ENCODE measurements at places on chromosomes 16 and 17. TPM values are rescaled to one million over a fixed set of nuclear protein-coding genes. Genes with fewer than 3 reads are reported as not detected.

- peak; percentile 88 for ATAC-seq
These were observed 439.5 kb downstream of the WWOX start for GRCh38 chr16:78538919-78539318.

DNA sequence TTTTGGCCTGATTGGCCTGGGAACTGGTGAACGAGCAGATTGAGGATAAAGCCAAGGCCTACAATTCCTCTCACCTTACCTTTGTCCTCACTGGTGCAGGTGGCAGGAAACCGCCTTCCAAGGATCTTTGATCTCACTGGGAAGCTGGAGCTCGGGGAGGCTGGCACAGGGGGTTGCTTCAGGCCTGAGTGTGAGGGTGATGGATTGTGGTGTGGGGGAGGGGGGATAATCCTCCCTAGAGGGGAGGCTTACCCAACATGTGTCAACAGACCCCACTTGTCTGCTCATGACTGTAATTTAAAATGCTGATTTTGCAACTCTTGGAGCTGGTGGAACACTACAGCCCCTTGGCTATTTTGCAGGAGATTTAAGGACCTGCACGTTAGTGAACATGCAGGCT, 4.5 kb upstream of the RMI2 start:
- ATAC-seq, result peak; percentile 37

DNA sequence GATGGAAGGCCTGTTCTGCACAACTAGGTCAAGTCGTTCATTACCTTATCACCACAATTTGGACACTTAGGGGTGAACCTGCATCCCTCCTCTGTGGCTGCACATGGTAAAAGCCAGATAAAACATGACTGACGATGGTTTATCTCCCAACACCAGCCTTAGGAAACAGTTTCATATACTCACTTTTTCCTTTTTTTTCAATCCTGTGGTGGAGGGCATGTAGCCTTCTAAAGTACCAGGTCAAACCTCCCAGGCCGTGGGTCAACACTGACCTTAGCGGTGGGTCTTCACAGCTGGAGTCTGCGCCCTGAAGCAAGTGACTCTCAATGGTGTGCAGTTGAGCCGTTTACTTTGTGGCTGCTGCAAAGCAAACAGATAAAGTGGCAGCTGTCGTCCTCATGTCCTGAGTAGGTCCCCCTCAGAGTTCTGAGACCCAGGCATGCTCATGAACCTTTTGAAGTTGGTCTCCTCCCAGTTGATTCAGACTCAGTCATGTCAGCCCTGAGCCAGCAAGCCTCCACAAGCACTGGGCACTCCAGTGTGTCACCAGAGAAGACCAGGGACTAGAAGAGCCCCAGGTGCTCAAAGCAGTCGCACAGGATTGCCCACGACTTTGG, 5.9 kb downstream of the FAHD1 start:
- ATAC-seq, result peak; percentile 71

DNA sequence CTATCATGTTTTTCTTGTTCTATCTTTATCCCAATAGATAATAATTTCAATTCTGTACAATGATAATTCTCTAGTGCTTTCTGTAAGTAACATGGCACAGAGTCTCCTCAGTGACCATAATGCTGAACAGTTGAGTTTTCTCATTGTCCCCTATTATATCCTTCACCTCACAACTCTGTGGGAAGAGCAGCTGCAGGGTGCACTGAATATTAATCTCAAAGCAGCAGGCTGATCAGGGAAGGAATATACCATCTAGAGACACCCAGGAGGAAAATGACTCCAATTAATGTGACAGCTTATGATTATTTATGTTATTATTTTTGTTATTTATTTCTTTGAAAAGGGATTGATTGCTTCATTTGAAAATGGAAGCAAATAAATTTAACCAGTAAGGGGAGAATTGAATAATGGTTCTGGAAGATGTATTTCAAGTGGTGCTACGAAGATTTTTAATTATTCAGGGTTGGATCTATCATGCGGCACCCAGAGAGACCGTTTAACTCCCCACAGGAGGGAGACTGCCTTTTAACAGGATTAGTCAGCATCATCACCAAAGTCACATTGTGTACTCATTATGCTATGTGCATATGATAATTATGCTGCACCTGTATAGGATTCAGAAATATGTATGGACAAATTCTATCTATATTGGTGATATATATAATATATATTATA, 1015.7 kb upstream of the GOT2 start:
- ATAC-seq, result no peak

GRCh38 chr16:63363738-63364137, 1327.5 kb upstream of the CDH8 start:
- ATAC-seq, result no peak

DNA sequence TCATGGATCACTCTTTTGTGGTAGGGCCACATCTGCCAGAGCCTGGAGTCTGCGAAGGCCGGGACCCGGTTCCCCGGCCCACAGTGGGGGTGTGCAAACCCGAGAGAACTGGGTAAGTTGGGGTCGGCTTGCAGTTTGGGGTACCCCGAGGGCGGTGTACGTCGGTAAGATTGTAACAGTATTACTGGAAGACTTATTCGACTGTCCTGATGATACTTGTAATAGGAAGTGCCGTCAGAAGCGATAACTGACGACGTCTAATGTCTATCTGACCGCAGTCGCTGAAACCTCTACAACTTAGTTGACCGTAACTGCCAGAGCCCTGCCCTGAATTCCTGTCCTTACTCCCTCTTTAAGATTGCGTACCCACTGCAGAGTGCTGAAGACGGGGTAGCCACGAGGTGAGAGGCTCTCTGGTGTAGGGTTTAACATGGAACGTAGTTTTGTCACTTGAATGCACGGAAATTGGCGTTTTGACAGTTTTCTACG, 24.0 kb downstream of the TRPV2 start:
- no peak for ATAC-seq

- no peak for ATAC-seq
These were observed 150.8 kb downstream of the C16orf78 start for GRCh38 chr16:49524216-49524946.

GRCh38 chr17:48720266-48721008, 1.9 kb downstream of the PRAC1 start:
- no peak for ATAC-seq

DNA sequence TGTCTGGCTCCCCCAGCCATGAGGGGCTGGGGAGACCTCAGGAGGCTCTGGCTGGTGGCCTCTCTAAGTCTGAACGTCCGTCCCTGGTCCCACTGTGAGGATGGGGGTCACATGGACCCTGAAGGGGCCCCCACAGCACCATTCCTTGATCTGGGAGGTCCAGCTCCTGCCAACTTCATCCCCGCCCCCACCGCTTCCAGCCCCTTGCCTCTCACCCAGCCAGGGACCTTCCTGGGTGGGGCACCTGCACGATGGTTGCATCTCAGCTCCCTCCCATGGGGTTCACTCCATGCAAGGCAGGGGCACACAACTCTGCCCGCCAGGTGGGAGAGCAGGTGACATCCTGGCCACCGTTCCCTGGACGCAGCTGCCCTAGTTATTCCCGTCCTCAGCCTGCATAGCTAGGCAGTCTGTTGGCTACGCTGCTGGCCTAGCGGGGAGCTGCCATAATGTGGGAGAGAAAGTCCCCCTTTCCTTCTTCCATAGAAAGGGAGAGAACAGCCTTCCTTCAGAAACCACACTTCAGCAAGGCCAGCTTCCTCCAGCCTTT, 217.9 kb upstream of the RPL38 start:
- no peak for ATAC-seq

GRCh38 chr16:2365397-2366294, 25.1 kb upstream of the ABCA3 start:
- ATAC-seq, result no peak

- no peak for ATAC-seq
These were observed 7.4 kb downstream of the PRKCB start for GRCh38 chr16:23843143-23843542.

DNA sequence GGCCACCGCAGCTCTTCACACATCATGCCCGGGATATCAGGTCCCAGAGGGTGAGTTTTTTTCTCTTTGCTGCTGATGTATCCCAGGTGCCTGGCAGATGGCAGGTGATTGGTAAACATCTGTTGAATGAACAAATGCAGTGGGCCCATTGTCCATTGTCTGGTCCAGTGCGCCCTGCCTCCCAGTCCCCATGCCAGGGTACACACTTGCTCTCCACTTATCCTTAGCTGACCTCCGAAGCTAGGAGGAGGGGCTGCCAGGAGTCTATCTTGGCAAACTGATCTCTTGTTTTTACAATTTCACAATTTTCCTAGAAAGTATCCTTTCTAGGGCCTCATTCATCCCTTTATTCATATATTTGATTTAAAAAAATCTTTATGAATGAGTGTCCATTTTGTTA, 196.0 kb downstream of the RAB11FIP4 start:
- no peak for ATAC-seq

DNA sequence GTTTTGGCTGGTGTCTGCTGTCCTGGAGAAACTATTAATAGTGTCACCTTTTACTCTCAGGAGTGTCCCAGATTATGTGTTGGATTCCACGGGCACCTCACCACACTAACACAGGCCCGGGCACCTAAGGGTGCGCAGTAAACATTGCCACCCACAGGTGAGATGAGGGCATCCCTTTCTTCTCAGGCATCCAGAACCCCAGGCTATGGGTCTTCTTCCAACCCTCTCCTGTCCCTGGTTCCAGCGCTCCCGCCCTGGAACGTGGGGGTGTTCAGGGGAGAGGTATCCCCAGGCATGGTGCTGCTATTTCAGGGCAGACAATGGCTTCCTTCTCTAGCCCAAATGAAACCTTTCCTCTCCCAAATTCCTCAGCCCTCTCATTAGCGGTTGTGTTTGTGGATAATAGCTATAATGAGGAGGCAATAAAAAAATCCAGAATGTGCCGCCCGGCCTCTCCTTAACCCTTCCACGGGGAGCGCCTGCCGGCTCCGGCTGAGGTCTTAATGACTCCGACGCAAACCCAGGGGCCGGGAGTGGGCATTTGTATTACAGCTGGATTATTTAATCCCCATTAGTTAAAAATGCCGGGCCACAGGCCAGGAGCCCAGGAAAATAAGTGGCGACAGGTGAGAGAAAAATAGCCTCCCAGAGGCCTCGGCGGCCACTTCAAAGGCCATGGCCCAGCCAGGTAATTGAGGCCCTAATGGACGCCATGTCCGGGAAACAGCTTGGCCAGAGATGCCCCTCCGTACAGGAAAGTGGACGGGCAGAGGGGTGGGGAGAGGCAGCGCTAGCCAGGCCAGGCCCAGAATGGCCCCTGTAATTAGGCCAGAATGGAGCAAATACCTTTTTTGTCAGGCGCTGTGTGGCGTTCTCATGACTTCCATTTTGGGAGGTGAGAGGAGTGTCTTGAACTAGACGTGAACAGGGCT, 102.8 kb downstream of the IRX5 start:
- ATAC-seq, result no peak

GRCh38 chr16:55434000-55434399, 45.0 kb upstream of the MMP2 start:
- no peak for ATAC-seq

- no peak for ATAC-seq
These were observed 99.5 kb upstream of the DHX40 start for GRCh38 chr17:59465949-59466307.

DNA sequence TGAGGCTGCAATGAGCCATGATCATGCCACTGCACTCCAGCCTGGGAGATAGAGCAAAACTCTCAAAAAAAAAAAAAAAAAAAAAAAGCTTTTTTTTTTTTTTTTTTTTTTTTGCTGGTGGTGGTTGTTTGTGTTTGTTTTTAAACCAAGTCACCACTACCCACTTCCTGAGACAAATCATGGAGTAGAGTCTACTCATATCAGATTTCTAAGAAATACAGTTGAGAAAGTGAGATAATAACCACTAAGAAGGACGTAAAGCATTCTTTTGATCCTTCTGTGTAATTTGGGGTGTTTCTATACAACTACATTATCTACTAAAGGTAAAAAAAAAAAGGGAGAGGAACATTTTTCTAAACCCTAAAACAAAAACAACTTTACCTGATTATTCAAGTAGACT, 38.0 kb downstream of the AXIN2 start:
- no peak for ATAC-seq

- no peak for ATAC-seq
These were observed 736.8 kb upstream of the CA10 start for GRCh38 chr17:52895272-52895671.

GRCh38 chr17:76376318-76377133, 7.9 kb upstream of the SPHK1 start:
- ATAC-seq, result peak; percentile 10

DNA sequence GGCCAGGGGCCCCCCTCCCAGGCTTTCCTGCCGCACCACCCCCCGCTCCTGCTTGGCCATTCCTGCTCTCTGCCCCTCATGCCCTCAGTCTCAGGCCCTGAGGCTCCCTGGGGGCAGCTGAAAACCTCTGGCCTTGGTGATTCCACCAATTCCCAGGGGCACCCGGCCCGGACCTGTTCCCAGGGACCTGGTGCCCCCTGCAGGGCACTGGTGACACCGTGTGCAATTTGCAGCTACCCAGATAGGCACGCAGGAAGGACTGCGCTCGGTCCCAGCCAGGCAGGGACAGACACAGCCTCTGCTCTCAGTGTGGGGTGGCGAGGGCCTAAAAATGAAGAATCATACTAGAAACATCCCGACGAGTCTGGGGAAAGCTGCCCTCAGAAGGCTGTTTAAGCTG, 13.4 kb downstream of the WFDC1 start:
- ATAC-seq, result peak; percentile 60

GRCh38 chr17:17116406-17116805, 74.1 kb downstream of the MPRIP start:
- no peak for ATAC-seq

DNA sequence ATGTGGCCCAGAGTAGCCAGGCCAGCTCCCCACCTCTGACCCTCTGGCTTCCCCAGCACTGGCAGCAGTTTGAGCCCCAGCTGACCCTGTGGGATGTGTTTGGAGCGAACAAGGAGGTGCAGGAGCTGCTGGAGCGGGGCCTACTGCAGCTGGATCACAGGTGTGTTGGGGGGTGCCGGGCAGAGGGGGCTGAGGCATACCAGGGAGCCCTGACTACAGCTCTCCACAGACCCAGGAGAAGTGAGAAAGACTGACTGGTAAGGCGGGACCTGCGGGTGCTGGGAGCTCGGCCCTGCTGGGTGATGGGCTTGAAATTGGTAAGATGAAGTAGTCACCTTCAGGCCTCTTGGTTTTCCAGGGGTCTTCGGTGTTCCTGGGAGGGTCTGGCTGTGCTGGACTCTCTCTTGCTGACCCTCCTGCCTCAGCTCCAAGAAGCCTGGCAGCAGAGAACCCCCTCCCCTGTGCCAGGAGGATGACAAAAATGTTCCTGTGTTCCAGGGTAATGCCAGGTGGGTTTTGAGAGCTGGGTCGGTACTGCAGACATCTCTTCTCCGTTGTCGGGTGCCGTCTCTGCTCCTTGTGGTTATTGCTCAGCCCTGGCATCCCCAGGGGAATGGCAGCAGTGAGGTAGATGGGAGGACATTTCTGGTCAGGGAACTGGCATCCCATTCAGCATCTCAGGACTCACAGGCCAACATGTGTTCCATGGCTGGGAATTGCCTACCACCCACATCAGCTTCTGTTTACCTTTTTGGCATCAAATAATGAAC, 5.9 kb downstream of the RSAD1 start:
- ATAC-seq, result no peak

GRCh38 chr16:86096850-86097249, 197.9 kb downstream of the IRF8 start:
- ATAC-seq, result no peak

The SOX8 gene
- 0.16 TPM for total RNA-seq

The C16orf46 gene
- total RNA-seq, result not detected

The NPB gene
- 0.24 TPM for total RNA-seq

The CSH2 gene
- not detected for total RNA-seq

The METRNL gene
- 152 TPM for total RNA-seq

The MT1F gene
- 3.7 TPM for total RNA-seq

The KCNJ12 gene
- total RNA-seq, result not detected

The CHD9NB gene
- 2.2 TPM for total RNA-seq

Data from esophagus mucosa (tissue), 1 donor.